ENCODE measurements at places on chromosomes 16 and 17.

DNA sequence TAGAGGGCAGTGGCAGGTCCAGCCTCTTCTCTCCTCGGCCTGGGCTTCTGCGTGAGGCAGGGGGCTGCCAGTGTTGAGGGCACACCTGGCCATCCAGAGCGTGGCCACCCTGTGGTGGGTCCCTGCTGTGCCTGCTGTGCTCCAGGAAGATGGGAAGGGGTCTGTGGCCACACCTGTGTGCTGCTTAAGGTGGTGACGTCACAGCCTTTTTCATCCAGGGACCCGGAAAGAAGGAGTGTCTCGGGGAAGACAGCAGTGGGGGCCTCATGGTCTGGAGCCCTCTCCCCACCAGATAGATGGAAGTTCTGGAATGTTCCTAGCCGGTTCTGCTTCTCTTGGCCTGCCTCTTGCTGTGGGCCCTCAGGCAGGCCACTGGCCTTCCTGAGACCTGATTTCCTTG is 36.5 kb downstream of the ACTG1 start:
- no peak for DNase-seq

DNA sequence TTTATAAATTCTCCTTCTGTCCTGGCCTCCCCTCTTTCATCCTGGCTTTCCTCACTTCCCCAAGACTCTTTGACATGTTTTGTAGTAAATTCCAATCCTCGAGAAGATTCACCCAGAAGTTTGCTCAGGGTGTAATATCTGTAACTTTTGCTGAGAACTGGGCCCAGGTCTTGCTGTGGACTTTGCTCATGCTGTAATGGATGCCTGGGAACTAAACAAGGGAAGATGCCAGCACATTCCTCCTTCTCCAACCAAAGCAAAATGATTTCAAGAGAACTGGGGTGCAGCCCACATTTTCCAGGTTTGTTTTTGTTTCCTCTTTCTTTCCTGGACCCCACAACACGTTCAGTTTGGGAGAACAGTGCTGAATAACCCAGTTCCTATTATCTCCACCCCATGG is 6.6 kb upstream of the SALL1 start:
- DNase-seq = no peak

DNA sequence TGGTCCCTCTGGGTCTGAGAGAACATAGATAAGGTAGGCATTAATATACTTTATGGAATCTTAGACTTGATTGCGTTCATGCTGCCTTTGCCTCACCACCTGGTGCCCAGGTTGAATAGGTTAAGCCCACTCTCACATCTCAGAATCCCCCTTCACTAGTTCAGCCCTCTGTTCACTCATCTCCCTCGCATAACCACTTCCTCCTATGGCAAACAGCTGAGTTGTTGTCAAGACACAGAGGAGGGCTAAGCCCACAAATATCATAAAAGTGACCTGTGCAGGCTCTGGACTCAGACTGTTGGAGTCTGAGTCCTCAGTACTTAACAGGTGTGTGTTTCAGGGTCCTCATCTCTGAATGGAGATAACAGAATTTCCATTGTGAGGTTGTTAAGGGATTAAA is 55.7 kb downstream of the GOSR1 start:
- DNase-seq = no peak

DNA sequence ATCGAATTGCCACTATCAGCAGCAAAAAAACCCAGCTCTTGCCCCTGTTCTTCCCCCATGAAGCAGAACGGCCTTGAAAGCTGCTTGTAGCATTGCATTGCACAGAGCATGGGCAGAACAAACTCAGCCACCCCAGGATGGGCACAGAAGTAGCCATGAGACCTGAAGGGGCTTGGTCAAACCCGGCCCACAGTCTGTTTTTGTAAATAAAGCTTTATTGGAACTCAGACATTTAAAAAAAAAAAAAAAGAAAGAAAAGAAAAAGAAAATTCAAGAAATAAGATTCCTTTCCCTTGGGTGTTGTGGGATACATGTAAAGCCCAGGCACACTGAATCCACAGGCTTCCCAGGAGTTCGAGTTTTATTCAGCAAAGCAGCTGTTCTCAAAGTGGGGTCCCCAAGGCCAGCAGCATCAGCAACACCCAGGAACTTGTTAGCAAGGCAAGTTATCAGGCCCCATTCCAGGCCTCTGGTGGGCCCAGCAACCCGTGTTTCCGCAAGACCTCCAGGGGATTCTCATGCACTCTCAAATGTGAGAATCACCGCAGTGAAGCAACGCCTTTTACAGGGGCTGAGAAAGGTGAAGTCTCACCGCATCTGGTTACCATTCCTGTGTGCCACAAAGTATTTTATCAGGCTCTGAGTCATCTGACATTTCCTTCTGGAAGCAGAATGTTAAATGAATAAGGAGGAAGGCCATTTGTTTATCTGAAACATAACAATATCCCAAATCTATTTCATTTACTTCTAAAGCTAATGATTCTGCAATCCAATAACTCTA is 108.2 kb downstream of the SLC39A11 start:
- DNase-seq = peak; percentile 65

- DNase-seq = no peak
Observed at GRCh38 chr17:2995377-2995776, 68.0 kb downstream of the OR1D5 start.

DNA sequence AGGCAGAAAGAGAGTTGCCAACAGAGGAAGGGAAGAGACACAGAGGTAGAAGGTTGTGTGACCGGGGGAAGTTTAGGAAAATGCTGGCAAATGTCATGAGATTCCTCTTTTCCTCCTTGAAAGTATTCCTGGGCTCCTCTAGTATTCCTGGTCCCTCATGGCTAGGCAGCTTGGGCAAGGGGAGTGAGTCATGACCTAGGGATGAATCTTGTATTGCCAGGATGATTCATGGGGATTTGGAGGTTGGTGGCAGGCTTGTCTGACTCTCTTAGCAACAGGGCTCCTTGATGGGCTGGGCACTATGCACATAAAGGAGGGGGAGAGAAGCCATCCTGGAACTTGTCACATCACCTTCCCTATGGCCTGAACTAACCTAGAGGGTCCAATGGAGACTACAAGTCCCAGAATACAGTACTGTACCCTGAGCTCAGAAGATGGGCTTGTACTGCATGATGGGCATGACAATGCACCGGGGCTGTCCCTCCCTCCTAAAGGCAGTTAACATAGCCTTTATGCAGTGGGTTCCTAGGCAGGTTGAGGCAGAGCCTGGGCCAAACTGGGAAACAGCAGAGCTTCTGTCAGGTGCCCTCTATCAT is 2.1 kb upstream of the SEZ6 start:
- no peak for DNase-seq

DNA sequence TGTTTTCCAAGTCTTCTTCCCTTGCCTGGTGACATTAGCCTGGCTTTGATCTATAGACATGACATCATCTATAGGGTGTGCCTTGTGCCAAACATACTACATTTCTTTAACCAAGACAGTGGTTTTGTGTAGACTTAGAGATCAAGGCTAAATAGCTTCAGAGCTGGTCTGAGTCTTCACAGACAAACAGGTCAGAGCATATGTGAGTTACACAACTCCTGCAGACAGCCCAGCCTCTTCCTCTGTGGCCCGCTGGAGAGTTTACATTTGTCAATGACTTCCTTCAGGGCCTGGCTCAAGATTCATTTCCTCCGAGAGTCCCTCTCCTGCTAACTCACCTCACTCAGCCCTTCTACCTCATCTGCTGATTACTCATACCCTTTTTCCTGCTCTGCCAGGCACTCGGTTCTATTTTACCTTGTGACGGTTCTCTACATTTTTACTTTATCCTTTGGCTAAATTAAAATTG is 73.1 kb upstream of the TANC2 start:
- DNase-seq = peak; percentile 46

GRCh38 chr17:62163847-62164246 is 98.8 kb upstream of the MED13 start:
- peak; percentile 96 for DNase-seq

DNA sequence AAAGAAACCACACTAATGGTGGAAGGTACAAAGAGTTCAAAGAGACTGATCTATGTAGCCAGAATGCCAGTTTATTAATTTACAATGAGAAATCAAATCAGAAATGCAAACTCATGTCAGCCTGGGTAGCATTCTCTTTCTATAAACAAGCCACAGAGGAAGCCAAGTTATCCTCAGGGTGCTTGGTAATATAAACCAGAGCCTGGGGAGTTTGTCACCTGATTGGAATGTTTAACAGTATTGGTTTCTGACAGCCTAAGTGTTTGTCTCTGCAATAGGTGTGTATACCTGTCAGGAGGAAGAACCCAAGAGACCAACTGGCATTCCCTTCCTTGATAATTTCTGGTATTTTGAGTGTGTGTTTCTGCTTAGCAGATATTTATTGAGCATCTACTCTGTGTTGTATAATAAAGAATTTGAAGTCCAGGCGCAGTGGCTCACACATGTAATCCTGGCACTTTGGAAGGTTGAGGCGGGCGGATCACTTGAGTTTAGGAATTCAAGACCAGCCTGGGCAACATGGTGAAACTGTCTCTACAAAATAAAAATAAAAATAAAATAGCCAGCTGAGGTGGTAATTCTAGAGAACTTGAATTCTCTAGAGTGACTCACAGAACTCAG is 3.1 kb upstream of the C17orf58 start:
- DNase-seq = peak; percentile 38

DNA sequence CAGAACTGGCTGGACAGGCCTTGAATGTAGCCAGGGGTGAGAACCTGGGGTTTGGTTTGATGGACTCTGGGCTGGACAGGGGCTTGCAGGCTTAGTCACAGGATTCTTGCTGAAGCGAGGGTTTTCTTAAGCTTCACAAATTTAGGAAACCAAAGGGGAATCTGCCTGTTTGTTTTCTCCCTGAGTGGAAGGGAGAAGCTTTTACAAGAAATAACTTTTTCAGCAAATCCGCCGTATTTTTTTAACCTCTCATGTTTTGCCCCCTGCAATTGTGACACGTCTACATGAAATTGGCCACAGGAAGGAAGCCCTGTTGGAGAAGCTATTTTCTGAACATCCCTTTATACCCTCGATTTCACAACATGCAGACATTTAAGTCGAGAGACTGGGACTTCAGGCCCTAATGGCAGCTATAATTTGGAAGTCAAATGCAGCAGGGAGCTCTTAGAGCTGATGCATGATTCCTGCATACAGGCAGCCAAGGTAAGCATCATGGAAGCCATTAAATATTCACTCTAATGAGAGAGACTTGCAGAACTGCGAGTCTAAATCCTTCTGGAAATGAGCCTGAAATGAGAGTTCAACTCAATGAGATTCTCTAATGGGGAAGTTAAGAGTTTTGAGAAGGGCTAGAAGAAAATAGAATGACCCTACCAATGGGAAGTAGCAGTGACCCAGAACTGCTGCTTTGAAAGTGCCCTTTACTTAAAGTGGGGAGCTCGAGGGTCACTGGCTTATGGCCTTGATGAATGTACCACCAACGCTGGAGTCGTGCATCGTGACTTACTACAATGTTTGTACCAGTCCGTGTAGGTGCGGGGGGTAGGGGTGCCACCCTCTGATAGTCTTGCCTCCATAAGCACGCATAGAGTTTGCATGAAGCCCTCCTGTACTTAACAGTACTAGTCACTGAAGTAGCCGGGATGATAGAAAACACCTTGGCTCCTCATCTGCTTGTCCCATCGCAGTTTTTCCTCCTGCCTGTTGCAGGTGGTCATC is 45.1 kb upstream of the IRF8 start:
- no peak for DNase-seq

GRCh38 chr17:34140006-34140405 is 115.1 kb upstream of the CCL2 start:
- no peak for DNase-seq

DNA sequence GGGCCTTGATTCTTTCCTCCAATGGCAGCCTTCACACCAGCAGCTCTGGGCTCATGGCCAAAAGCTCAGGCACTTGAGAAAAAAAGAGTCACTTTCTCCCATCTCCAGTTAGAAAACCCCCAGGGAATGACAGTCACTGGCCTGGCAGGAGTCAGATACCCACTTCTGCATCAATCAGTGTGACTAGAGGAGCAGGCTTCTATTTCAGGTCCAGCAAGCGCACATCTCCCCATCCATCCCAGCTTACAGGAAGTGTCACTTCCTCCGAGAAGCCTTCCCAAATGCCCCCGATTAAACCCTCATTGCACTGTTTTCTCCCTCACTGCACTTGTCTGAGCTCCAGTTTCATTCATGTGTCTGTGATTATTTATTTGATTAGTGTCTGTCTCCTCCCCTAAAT is 30.4 kb upstream of the CCL1 start:
- DNase-seq = no peak

DNA sequence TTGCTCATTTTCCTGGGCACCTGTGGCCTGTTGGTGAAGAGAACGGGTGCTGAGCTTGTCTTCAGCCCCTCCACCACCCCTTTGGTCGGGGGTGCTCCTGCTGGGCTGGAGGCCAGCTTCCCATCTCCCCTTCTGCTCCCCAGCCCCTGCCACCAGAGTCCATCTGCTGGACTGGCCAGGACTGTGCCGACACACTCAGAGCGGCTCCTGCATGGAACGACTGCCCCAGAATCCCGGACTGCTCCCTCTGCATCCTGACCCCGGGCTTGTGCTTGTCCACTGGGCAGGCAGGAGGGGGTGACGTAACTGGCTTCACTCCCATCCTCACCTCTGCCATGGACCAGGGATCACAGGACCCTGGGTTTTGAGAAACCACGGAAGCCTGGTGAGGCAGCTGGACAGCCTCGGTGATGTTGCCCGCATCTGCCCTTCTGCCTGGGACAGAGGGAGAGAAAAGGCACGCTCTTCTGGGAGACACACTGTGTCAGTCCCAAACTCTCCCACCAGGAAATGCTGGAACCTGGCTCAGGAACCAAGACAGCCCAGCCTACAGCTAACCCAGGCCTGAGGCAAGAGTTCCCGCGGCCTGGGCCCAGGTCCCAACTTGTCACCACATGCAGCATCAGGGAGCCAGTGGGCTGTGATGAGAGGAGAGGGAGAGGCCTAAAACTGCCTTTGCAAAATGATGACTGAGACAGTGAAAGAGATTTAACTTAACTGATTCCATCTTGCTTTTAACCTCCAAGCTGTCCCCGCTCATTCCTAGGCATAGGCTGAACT is 16.1 kb upstream of the GSDMA start:
- no peak for DNase-seq

GRCh38 chr17:27466743-27467375 is 10.6 kb downstream of the KSR1 start:
- DNase-seq = no peak

GRCh38 chr17:67376737-67377487 is at the start of gene PITPNC1:
TSS of gene PITPNC1 (plus strand) at chr17:67377281.
- peak; percentile 90 for DNase-seq

GRCh38 chr17:10614536-10615155 is 42.5 kb downstream of the MYH3 start:
- DNase-seq = peak; percentile 69

- DNase-seq = no peak
Observed at GRCh38 chr16:89575247-89576152, at the start of gene CPNE7. TSS of gene CPNE7 (plus strand) at chr16:89575758. CDS start at chr16:89575898, 140 bp downstream.

- DNase-seq = no peak
Observed at GRCh38 chr17:49850772-49851386, 3.0 kb upstream of the TAC4 start.

DNA sequence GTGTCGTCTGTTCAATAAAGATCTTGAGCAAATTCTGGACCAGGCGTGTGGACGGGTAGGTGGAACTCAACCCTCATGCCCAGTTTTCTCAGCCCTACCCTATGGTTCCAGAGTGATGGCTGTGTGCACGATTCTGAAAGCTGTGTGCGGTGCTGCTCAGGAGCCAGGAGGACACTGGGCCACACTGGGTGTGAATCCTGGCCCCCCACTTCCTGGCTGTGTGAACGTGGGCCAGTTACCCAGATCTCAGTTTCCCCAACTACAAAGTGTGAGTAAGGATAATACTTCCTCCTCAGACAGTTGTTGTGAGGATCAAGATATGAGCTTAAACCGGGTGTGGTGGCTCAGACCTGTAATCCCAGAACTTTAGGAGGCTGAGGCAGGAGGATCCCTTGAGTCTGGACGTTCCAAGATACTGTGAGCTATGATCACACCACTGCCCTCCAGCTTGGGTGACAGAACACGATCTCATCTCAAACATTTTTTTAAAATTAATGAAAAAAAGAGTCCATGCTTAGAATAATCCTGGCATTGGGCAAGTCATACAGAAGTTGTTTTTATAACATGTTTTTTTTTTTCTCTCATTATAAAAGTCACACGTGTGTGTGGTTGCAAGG is 14.7 kb upstream of the MPRIP start:
- DNase-seq = no peak

All from HT-29 (cell line).